Suprapubic skin (tissue), 4 donors: ENCODE measurements at places on chromosomes 5 and 9. TPM values are rescaled to one million over a fixed set of nuclear protein-coding genes. Genes with fewer than 3 reads are reported as not detected.
A peak's percentile ranks its signal among the peaks of the same experiment; 100 is the strongest.

Gene TTC23L
- total RNA-seq = 1.1 TPM

Gene RAD23B
- 103 TPM for total RNA-seq

Gene CTSV
- 147 TPM for total RNA-seq

Gene TMEM174
- total RNA-seq = not detected

Gene GPX3
- total RNA-seq = 601 TPM

DNA sequence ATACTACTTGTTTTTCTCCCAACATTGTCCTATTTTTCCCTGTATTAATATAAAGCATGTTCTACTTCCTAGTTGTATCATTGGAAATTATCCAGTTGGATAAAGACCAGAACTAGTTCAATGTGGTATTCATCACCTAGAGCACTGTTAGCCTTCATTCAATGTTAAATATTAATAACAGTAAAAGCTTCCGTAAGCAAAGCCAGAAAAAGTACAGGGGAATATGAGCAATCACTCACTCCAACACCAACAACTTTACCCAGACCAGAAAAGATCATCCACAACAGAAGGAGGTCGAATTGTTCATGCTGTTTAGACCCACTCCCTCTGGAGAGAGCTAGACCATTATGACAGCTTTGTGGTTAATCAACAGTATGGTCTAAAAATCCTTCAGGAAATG lies 728.4 kb downstream of the MAT2B start:
- no peaks in the 10 kb centered on the region for H3K4me1 ChIP-seq
- no peaks in the 10 kb centered on the region for H3K36me3 ChIP-seq
- DNase-seq = no peak
- H3K27me3 ChIP-seq = no peaks in the 10 kb centered on the region
- no peak overlapping the region for H3K4me3 ChIP-seq

DNA sequence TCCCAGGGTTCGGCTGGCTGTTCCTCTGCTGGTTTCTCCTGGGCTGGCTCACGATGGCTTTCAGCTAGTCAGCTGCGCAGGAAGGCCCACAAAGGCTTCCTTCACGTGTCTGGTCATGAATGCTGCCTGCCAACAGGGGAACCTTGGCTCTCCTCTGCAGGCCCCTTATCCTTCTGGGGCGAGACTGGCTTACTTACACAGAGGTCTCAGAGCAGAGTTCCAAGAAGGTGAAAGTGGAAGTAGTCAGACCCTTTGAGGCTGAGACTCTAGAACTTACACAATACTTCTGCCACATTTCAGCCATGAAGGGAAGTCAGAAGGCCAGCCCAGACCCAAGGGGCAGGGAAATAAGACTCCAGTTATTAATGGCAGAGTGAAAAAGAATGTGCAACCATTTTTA lies 99.5 kb downstream of the LHFPL2 start:
- no peaks in the 10 kb centered on the region for H3K36me3 ChIP-seq
- H3K4me1 ChIP-seq = peaks cover 28% of the 10 kb centered on the region
- no peak overlapping the region for H3K4me3 ChIP-seq

GRCh38 chr5:178247481-178248456 lies 15.2 kb upstream of the PHYKPL start:
- H3K27me3 ChIP-seq = no peaks in the 10 kb centered on the region
- DNase-seq = no peak
- no peak overlapping the region for H3K4me3 ChIP-seq

- H3K27me3 ChIP-seq = no peaks in the 10 kb centered on the region
- no peaks in the 10 kb centered on the region for H3K4me1 ChIP-seq
- DNase-seq = no peak
- H3K4me3 ChIP-seq = no peak overlapping the region
Observed at GRCh38 chr5:111787006-111787405, 30.0 kb upstream of the NREP start.

GRCh38 chr5:121366515-121366914 lies 485.2 kb upstream of the FTMT start:
- no peaks in the 10 kb centered on the region for H3K4me1 ChIP-seq
- DNase-seq = no peak

- H3K27ac ChIP-seq = peak overlapping the region; percentile 16
- no peak for DNase-seq
- H3K4me1 ChIP-seq = peaks cover 17% of the 10 kb centered on the region
- H3K36me3 ChIP-seq = no peaks in the 10 kb centered on the region
- peak overlapping the region; percentile 24 for H3K4me3 ChIP-seq
Observed at GRCh38 chr5:57784121-57784520, 301.5 kb upstream of the ACTBL2 start.

- H3K27ac ChIP-seq = no peak overlapping the region
- H3K36me3 ChIP-seq = no peaks in the 10 kb centered on the region
- no peaks in the 10 kb centered on the region for H3K27me3 ChIP-seq
- no peak overlapping the region for H3K4me3 ChIP-seq
- no peak for DNase-seq
- H3K4me1 ChIP-seq = no peaks in the 10 kb centered on the region
Observed at GRCh38 chr5:137034764-137035479, 464.2 kb downstream of the SPOCK1 start.

GRCh38 chr9:6215562-6215961 lies at the start of gene IL33:
IL33 (plus strand) TSS chr9:6215807; CDS start chr9:6241695, 25,888 bp downstream.
- no peaks in the 10 kb centered on the region for H3K36me3 ChIP-seq
- H3K4me3 ChIP-seq = peak within 1 kb of the TSS; percentile 5
- peaks cover 24% of the 10 kb centered on the region for H3K4me1 ChIP-seq
- DNase-seq = no peak
- no peaks in the 10 kb centered on the region for H3K27me3 ChIP-seq
- peak within 1 kb of the TSS; percentile 53 for H3K27ac ChIP-seq

DNA sequence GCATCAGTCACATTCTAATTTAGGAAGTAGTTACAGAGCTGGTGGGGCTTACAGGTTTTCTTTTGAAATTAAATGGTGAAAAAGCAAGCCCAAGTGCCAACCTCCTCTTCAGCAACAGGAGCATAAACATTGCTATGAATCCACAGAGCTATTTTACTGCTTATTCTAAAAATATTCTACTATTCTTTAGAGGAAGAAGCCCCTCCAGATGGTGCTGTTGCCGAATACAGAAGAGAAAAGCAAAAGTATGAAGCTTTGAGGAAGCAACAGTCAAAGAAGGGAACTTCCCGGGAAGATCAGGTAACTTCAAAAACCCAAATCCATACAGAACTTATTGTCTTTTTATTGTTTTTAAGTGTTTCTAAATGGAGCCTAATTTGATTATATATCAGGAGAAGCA lies 202.8 kb downstream of the CWC27 start:
- H3K27me3 ChIP-seq = no peaks in the 10 kb centered on the region
- H3K4me3 ChIP-seq = no peak overlapping the region
- H3K36me3 ChIP-seq = peaks cover 15% of the 10 kb centered on the region
- DNase-seq = no peak
